ENCODE measurements at places on chromosomes 1 and 21.

DNA sequence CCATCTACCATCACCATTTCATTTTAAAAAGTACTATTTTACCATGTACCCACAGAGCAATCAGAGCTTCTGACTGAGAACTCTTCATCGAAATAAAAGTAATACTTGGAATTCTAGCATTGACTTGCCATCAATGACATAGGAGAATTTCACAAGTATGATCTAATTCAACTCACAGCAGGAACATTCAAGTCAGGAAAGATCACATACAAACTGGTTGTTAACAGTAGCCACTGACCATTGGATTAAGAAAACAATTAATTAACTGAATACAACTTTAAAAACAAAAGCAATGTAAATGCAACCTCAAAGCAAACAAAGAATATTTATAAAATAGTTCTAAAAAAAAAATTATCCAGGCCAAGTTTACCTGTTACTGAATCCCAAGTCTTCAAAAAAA, 18.8 kb downstream of the RNF115 start:
- DNase-seq, result no peak

- peak; percentile 9 for DNase-seq
Measured at GRCh38 chr1:998995-999724, 737 bp downstream of the HES4 start.

DNA sequence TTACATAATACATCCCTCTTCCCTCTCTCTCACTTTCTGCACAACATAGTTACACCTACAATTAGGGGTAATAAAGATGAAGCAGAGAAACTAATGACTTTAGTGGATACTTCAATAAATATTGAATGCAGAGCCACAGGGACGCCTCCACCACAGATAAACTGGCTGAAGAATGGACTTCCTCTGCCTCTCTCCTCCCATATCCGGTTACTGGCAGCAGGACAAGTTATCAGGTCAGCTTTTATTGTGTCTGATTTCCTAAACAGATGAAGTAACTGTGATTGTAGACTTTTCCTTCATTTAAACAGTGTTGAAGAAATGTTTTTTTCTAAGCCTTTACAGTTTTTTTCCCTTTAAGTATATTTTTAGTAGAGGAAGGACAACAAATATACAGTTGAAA, 281.6 kb downstream of the TPR start:
- no peak for DNase-seq

DNA sequence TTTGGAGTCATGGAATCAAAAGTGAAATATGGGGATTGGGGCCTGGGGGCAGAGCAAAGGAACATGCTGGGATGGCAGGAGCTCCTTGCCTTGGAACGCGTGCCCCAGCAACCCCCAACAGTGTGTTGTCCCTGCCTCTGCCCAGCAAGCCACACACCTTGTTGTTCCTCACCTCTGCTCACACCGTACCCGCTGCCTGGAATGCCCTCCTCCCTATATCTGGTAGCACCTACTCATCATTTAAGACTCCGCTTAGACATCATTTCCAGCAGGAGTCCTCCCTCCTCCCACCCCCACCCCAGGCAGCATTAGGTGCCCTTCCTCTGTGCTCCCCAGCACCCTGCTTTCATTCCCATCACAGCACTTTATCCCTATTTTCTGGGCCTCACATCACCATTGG, 7.8 kb downstream of the NECTIN4 start:
- DNase-seq, result no peak

GRCh38 chr1:30929135-30929889, 20.8 kb upstream of the SDC3 start:
- DNase-seq, result peak; percentile 72

DNA sequence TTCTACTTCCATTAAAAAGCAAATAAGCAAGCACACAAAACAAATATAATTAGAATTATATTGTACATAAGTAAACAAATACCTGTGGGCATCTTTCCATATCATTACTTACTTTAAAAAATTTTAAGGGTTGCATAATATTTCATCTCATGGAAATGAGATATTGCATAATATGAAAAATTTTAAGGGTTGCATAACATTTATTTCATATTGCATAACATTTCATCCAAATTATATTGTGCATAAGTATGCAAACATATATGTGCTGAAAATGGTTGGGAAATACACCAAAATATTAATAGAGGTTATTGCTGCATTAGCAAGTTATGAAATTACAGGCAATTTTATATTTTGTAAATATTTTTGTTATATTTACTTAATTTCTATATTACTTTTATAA, 213.7 kb downstream of the KCNH1 start:
- no peak for DNase-seq

GRCh38 chr1:3396411-3396810, 58.1 kb upstream of the ARHGEF16 start:
- DNase-seq, result no peak

DNA sequence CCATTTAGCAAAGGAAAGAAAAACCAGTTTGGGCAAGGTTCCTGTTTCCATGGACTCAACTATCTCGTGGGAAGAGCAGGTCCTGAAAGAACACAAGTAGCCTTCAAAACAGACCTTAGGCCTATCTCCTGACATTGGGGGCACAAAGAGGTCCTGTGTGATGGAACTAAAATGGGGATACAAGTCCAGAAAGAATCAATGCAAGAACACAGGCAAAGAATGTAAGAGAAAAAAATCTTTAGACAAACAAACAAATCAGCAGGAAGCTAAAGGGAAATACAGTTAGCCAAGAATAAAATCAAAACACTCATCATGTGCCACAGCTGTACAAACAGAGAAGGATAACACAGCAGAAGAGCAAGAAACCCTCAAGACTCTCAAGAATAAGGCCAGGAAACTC, 28.2 kb downstream of the SLC30A10 start:
- no peak for DNase-seq

GRCh38 chr21:40717028-40717427, 129.9 kb downstream of the DSCAM start:
- no peak for DNase-seq

- DNase-seq, result peak; percentile 29
Measured at GRCh38 chr21:25790122-25790877, 55.5 kb downstream of the GABPA start.

- peak; percentile 31 for DNase-seq
Measured at GRCh38 chr1:38586993-38587646, 272.5 kb downstream of the RRAGC start.

DNA sequence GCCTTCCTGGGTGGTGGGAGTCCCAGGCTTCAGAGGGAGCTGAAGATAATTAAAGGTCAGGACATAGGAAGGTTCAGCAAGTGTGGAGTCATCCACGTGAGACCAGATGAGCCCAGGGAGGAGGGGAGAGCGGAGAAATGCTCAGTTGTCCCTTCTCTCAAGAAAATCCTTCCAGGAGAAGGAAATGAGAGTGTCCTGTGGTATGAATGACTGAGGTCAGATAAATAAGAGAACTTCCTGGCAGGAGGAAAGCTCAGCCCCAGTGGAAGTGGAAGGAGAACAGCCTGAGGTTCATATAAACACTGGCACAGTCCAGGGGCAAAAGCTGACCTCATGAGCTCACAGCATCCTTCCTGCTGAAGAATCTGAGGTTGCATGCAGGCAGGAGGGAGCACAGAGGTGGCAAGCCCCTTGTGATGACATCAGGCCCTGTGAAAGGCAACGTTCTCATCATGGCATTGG, 97.6 kb downstream of the NAV1 start:
- DNase-seq, result no peak

DNA sequence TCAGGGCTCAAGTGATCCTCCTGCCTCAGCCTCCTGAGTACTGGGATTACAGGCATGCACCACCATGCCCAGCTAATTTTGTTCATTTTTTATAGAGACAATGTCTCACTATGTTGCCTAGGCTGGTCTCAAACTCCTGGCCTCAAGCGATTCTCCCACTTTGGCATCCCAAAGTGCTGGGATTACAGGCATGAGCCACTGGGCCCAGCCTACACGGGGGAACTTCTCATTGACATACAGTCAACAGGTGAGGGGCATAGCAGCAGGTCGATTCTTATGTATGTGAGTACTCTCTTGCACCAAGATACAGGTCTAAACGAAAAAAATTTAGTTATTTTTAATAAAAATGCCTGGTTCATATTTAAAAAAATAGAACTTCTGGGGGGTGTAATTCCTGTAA, 39.5 kb upstream of the HHAT start:
- no peak for DNase-seq

- no peak for DNase-seq
Measured at GRCh38 chr1:117695796-117696490, 90.1 kb downstream of the TENT5C start.

GRCh38 chr1:177748080-177748801, 221.6 kb downstream of the SEC16B start:
- DNase-seq, result no peak

- no peak for DNase-seq
Measured at GRCh38 chr1:240941701-240942370, 329.9 kb upstream of the GREM2 start.

GRCh38 chr21:21085206-21085605, 87.0 kb downstream of the NCAM2 start:
- no peak for DNase-seq

DNA sequence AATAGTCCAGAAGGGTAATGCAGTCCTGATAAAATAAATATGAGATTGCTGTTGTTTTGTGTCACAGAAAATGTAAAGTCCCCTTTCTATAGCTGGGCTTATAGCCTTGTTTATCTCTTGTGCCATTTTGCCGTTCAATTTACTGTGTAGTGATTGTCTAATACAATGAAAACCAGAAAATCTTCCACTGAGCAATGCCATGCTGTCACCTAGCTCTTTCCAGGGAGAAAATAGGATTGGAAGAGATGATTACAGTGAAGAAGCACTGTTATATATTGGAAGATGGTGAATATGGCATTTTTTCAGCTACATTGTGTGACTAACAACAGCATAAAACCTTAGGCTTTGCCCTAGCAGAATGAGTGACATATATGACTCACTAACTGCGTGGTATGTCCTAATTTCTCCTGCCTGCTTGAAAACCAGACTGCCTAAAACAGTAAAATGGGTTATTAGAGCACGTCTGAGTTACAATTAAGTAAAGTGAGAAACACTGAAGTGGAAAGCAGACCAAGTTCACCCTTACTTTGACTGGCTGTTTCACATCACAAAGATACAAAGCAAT, 332.4 kb upstream of the ZP4 start:
- no peak for DNase-seq

- DNase-seq, result no peak
Measured at GRCh38 chr1:186671136-186671825, 8.9 kb downstream of the PTGS2 start.

- no peak for DNase-seq
Measured at GRCh38 chr1:114750780-114751179, 7.0 kb downstream of the CSDE1 start.

DNA sequence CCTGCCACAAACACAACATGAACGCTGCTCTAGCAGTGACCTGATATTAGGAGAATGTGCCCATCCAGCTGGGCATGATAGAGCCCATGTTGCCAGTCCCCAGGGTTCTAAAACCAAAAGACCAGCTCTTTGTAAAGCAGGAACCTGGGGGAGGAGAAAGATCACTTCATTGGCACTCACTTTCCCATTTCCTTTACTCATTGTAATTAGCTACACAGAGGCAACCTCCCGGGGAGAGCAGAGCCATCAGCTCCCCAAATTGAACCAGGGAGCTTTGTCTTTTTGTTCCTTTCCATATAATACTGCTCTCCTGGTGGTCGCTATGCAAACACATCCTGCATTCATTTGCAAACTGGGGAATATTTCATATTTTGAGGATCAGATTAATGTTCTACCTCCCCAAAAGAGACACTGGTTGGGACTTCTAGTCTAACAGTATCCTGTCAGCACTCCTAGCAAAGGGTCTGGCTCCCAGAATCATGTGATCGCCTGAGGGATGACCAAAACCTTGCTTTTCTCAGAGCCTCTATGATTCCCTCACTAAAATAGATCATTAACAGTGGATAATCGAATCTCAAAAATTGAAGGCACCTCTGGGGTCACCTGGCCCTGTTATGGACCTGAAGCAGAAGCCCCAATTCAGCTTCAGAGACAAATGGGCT, 76.7 kb upstream of the CD1D start:
- no peak for DNase-seq

- no peak for DNase-seq
Measured at GRCh38 chr21:31218830-31219608, 125.0 kb downstream of the TIAM1 start.

DNA sequence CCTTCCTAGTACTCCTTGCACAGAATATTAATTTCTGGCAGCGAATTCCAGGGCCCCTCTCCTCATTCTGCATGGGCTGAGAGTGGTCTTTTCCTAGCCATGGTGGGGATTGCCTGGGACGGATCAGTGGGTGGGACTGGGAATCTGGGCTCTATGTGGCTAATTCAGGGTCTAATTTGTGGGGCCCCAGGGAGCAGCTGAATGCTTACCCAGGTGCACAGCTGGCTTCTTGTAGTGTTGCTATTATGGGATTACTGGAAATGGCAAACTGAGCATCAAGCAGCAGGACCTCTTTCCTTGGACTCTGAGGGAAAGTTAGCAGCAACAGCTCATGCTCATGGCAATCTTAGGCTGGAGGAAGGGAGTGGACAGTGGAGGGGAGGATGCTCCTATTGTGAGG, 187.1 kb upstream of the CACNA1E start:
- DNase-seq, result no peak

DNA sequence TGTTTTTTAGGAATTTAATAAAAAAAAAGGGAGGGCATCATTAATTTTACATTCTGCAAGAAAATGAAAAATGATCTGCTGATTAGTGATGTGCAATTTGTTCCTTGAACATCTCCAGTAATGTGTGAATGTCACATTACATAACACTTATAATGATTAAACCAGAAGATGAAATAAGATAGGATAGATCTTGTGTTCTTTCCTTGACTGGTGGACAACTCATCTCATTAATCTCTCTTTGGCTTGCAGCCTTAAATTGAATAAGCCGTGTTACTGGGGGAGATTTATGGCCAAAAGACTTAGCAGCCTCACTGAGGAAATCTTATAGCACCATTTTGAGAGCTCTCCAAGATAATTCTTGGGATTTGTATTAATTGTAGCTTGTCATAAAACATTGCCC, 217.2 kb downstream of the ST6GALNAC3 start:
- no peak for DNase-seq

- DNase-seq, result no peak
Measured at GRCh38 chr1:243528459-243529121, 272.7 kb downstream of the SDCCAG8 start.

- peak; percentile 44 for DNase-seq
Measured at GRCh38 chr1:182260516-182260915, 131.1 kb downstream of the GLUL start.

DNA sequence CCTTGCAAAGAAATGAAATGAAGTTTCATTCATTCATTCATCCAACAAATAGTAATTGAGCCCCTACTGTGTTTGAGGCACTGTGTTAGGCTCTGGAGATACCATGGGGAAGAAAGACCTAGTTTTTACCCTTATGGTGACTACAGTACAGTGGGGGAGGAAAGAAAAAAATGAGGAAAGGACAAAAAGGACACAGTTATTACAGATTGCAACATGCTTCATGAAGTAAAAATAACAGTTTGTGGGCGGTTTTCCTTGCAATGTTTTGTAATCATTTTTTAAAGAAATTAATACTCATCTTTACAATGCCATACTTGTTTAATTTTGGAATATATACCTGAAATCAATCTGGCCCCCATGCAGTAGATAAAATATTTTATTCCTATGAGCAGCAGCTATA, 120.3 kb downstream of the TM2D1 start:
- DNase-seq, result no peak

- DNase-seq, result peak; percentile 31
Measured at GRCh38 chr1:87204921-87205320, 123.8 kb upstream of the LMO4 start.

GRCh38 chr1:97047421-97047793, 325.8 kb downstream of the PTBP2 start:
- no peak for DNase-seq

- no peak for DNase-seq
Measured at GRCh38 chr1:60952612-60953111, 129.7 kb upstream of the NFIA start.

- DNase-seq, result no peak
Measured at GRCh38 chr1:246987083-246987690, 20.7 kb downstream of the ZNF695 start.

GRCh38 chr1:32817815-32818786, 648 bp downstream of the S100PBP start:
- peak; percentile 65 for DNase-seq
